ENCODE measurements at places on chromosomes 5 and 9.

DNA sequence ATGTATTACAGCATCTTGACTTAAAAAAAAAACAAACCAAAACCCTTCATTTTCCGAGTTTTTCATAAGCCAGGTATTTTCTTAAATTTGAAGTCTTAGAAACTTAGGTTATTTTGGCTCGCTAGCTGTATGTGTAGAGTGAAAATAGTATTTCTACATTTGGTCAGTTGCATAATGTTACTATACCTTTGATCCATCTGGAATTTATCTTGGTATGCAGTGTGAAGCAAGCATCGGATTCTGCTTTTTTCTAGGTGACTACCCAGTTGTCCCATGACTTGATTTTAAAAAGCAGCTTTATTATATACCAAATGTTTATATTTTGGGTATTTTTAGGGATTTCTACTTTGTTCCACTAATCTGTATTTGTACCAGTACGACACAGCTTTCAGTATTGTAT, 27.7 kb downstream of the UBAP1 start:
- DNase-seq: no peak

GRCh38 chr5:15551113-15551504, 51.1 kb downstream of the FBXL7 start:
- DNase-seq: no peak

DNA sequence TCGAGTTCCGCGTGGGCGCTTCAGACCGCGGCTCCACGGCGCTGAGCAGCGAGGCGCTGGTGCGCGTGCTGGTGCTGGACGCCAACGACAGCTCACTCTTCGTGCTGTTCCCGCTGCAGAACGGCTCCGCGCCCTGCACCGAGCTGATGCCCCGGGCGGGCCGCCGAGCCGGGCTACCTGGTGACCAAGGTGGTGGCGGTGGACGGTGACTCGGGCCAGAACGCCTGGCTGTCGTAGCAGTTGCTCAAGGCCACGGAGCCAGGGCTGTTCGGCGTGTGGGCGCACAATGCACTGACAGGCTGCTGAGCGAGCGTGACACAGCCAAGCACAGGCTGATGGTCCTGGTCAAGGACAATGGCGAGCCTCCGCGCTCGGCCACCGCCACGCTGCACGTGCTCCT, 3.7 kb upstream of the PCDHB15 start:
- DNase-seq: no peak

DNA sequence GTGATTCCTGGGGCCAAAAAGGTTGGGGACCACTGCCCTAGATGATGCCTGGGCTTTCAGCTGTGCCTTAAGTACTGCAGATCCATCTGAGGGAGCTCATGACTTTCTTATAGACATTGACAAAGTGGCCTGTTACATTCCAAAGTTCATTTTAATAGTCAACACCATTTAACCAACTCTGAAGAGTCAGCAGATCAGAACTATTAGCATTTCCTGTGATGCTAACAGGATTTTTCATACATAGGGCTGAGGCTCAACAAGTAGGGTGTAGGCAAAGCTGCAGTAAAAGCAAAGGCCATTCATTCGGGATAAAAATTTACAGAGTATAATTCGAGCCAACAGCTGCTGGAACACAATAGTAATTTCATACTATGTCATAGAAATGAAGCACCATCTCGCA, 105.4 kb downstream of the LPAR1 start:
- no peak for DNase-seq

- DNase-seq: no peak
Observed at GRCh38 chr5:172452398-172453205, 1.7 kb downstream of the SH3PXD2B start.

GRCh38 chr5:93191035-93191817, 389.8 kb downstream of the NR2F1-AS1 start:
- no peak for DNase-seq

DNA sequence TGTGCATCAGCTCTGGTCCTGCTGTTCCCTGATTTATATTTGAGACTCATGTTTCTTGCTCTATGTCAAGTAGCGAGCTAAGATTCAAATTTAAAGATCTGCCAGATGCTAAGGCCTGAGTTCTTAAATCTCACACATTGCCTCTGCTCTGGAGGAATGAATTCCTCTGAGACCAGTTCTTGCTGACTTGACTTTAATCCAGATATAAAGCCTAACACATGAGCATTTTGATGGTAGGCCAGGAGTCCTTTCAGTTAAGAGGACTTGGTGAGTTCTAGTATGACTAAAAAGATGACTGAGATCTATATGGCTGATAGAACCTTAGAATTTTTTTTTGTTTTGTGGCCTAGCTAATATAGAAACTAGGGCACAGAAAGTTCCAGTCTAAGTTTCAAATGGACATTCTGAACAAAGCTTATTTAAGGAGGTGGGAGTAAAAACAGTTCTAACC, 1.3 kb upstream of the INIP start:
- no peak for DNase-seq

DNA sequence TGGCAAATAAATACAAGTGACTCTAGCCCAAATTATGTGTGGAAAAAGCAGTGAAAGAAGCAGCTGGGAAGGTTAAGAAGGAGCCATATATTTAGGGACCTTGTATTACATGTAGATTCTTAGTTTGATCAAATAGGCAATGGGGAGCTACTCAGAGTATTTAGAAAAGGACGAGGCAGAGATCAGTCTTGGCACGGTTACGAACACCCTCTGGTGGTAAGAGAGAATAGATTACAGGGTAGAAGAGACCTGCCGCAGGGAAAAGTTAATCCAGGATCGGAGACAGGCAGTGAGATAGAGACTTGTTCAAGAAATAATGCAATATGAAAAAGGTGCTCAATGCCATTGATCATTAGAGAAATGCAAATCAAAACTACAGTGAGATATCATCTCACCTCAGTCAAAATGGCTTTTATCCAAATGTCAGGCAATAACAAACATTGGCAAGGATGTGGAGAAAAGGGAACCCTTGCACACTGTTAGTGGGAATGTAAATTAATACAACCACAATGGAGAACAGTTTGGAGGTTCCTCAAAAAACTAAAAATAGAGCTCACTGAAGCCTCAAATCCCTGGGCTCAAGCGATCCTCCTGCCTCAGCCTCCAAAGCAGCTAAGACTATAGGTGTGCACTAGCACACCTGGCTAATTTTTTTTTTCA, 12.0 kb downstream of the INIP start:
- DNase-seq: peak; percentile 3

DNA sequence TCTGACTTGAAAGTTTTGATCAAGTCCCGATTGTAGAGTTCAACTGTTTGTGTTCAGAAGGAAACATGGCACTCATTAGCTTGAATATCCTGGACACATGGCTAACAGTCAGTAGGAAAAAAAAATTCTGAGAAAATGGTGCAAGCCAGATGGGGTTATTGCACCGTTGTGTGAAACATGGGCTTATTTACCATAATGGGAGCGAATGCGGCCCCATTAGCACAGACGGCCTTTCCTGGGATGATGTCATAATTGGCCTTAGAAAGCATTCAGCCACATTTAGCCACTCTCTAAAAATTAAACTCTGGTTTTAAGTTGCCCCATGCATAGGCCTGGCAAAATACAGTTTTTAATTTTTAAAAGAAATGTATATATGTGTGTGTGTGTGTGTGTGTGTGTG, 112.1 kb downstream of the IRX2 start:
- DNase-seq: no peak
